ENCODE measurements at places on chromosomes 3 and 15. TPM values are rescaled to one million over a fixed set of nuclear protein-coding genes. Genes with fewer than 3 reads are reported as not detected.

The RASL12 gene
- 15.1 TPM for total RNA-seq

The SGO1 gene
- total RNA-seq: 2.6 TPM

The SPSB4 gene
- 12.0 TPM for total RNA-seq

The CFAP100 gene
- total RNA-seq: not detected

The NAALADL2 gene
- total RNA-seq: 17.7 TPM

The DNAH12 gene
- 0.52 TPM for total RNA-seq

The AGBL1 gene
- 31.3 TPM for total RNA-seq
